ENCODE measurements at places on chromosomes 5 and 9. TPM values are rescaled to one million over a fixed set of nuclear protein-coding genes. Genes with fewer than 3 reads are reported as not detected.

YTHDC2 gene
- polyA plus RNA-seq, result 7.1 TPM

ERCC8 gene
- polyA plus RNA-seq, result 6.3 TPM

MYORG gene
- polyA plus RNA-seq, result 0.76 TPM

LPAR1 gene
- 25.8 TPM for polyA plus RNA-seq

RXRA gene
- polyA plus RNA-seq, result 24.4 TPM

ECSCR gene
- 10.0 TPM for polyA plus RNA-seq

LHX6 gene
- 1.3 TPM for polyA plus RNA-seq

BTNL8 gene
- polyA plus RNA-seq, result 1.3 TPM

GABRA1 gene
- 0.75 TPM for polyA plus RNA-seq

PPP3R2 gene
- polyA plus RNA-seq, result not detected
